Gastrocnemius medialis (tissue), 4 donors: ENCODE measurements at places on chromosomes 2 and 18.

DNA sequence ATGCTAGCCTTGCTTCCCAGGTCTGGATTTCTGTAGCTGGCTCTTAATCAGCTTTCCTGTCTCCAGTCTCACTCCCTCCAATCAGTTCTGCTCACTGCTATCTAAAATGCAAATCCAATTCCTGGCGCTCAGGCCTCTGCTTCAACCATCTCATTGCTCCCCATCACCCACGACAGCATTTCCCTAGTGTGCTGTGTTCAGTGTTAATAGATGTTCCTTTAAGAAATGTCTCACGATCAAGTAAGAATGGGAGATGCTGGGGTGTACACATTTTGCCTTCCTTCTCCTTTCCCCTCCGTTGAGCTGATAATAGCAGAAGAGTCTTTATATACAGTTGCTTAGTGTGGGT, 1.6 kb upstream of the PUM2 start:
- H3K27me3 ChIP-seq, result no peaks in the 10 kb centered on the region
- no peak overlapping the region for H3K4me3 ChIP-seq
- H3K27ac ChIP-seq, result peak overlapping the region; percentile 99
- no peak for DNase-seq
- peaks cover 31% of the 10 kb centered on the region for H3K4me1 ChIP-seq

- H3K4me3 ChIP-seq, result no peak overlapping the region
- no peak overlapping the region for H3K27ac ChIP-seq
- H3K27me3 ChIP-seq, result no peaks in the 10 kb centered on the region
- no peaks in the 10 kb centered on the region for H3K4me1 ChIP-seq
These were observed 162.4 kb downstream of the DSEL start for GRCh38 chr18:67354091-67354490.

DNA sequence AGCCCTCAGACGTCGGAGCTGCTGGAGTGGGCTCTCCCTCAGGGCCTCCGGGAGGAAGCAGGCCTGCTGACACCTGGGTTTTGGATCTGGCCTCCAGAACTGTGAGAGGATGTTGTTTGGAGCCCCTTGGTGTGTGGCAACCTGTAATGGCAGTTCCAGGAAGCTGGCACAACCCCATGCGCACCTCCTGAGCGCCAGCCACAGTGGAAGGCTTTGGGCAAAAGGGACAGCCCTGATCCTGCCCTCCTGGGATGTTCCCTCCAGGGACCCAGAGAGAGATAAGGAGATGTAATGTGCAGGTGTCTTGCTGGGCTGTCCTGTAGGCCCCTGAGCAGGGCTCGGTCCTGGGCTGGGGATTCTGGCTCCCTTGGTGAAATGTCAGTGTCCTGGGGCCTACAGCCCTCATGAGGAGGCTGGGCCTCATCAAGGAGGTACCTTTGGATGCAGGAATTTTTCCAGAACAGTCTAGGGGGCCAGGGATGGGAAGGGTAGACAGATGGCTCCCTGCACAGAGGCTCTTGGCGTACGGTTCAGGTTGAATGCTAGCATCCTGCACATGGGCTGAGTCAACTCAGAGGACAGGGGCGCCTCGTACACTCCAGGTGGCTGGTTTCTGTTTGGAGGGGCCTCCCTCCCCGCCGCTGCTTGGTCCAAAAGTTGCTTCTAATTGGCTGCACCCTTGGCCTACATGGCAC, 61.1 kb downstream of the ASB1 start:
- H3K27me3 ChIP-seq, result no peaks in the 10 kb centered on the region
- no peak for DNase-seq
- no peak overlapping the region for H3K4me3 ChIP-seq
- H3K36me3 ChIP-seq, result no peaks in the 10 kb centered on the region
- no peaks in the 10 kb centered on the region for H3K4me1 ChIP-seq
- H3K27ac ChIP-seq, result no peak overlapping the region

- H3K27me3 ChIP-seq, result no peaks in the 10 kb centered on the region
- no peak for DNase-seq
- no peaks in the 10 kb centered on the region for H3K36me3 ChIP-seq
- no peak overlapping the region for H3K27ac ChIP-seq
- H3K4me3 ChIP-seq, result no peak overlapping the region
- no peaks in the 10 kb centered on the region for H3K4me1 ChIP-seq
These were observed 86.3 kb upstream of the FSHR start for GRCh38 chr2:49240608-49241007.

DNA sequence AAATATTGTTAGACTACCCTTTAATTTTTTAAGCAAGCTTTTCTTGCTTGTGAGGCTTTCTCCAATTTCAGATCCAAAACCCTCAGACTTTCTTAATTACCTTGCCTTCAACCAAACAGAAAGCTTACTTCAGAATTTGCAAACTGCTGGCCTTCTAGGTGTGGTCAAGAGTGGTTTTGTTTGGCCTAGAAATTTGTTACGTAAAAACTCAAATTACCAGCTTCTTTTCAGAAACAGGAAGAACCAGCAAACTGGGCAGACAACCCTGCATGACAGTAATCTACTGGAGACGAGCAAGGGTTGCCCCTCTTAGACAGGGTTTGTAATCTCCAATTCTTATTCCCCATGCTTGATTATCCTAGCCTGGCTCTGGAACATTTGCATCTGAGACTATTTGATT, 27.1 kb downstream of the SRBD1 start:
- no peaks in the 10 kb centered on the region for H3K27me3 ChIP-seq
- H3K27ac ChIP-seq, result no peak overlapping the region
- no peaks in the 10 kb centered on the region for H3K36me3 ChIP-seq
- no peaks in the 10 kb centered on the region for H3K4me1 ChIP-seq

GRCh38 chr2:63764630-63765029, 77.1 kb upstream of the UGP2 start:
- no peak overlapping the region for H3K4me3 ChIP-seq
- no peak for DNase-seq
- no peak overlapping the region for H3K27ac ChIP-seq
- H3K27me3 ChIP-seq, result no peaks in the 10 kb centered on the region
- no peaks in the 10 kb centered on the region for H3K36me3 ChIP-seq
- H3K4me1 ChIP-seq, result peaks cover 7% of the 10 kb centered on the region

- DNase-seq, result no peak
- H3K4me3 ChIP-seq, result no peak overlapping the region
- peaks cover 18% of the 10 kb centered on the region for H3K4me1 ChIP-seq
- H3K36me3 ChIP-seq, result no peaks in the 10 kb centered on the region
- no peaks in the 10 kb centered on the region for H3K27me3 ChIP-seq
These were observed 245.8 kb downstream of the KCNS3 start for GRCh38 chr2:18124116-18124835.

- H3K36me3 ChIP-seq, result no peaks in the 10 kb centered on the region
- no peaks in the 10 kb centered on the region for H3K27me3 ChIP-seq
- no peak overlapping the region for H3K4me3 ChIP-seq
These were observed 215.2 kb downstream of the RAD51AP2 start for GRCh38 chr2:17303054-17303453.

- H3K27ac ChIP-seq, result no peak overlapping the region
- no peaks in the 10 kb centered on the region for H3K4me1 ChIP-seq
- no peaks in the 10 kb centered on the region for H3K27me3 ChIP-seq
- DNase-seq, result no peak
These were observed 109.3 kb upstream of the MAP4K3 start for GRCh38 chr2:39546409-39546808.

- no peak overlapping the region for H3K27ac ChIP-seq
- no peaks in the 10 kb centered on the region for H3K27me3 ChIP-seq
- H3K36me3 ChIP-seq, result no peaks in the 10 kb centered on the region
- no peaks in the 10 kb centered on the region for H3K4me1 ChIP-seq
- DNase-seq, result no peak
These were observed 459.4 kb downstream of the EPHA4 start for GRCh38 chr2:221112744-221113143.

DNA sequence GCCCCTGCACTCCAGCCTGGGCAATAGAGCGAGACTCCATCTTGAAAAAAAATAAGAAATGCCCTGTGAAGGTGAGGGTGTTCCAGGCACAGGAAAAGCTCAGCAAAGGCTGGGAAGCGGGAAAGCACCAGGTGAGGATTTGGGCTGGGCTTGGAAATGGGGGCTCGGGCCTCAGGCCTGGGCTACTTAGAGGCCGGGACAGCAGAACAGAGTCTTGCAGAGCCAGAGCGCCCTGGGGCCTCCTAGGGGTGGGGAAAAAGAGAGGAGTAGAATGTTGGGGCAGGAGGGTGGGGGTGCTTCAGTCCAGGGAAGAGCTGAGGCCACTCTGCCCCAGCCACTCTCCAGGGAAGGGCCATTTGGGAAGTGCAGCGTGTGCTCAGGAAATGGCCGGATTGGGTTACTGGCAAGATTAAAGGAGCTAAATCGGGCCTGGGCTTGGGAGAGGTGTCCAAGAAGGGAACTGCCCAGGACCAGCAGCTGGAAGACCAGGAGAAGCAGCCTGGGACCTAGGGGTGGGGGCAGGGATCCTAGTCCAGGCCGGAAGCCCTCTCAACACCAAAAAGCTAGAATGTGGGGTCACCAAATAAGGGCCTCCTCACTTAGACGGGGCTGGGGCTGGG, 13.8 kb upstream of the DES start:
- peak; percentile 94 for DNase-seq
- H3K36me3 ChIP-seq, result no peaks in the 10 kb centered on the region
- peak overlapping the region; percentile 98 for H3K27ac ChIP-seq
- H3K4me1 ChIP-seq, result peaks cover 35% of the 10 kb centered on the region
- no peaks in the 10 kb centered on the region for H3K27me3 ChIP-seq

- peak overlapping the region; percentile 25 for H3K4me3 ChIP-seq
- H3K27ac ChIP-seq, result peak overlapping the region; percentile 78
- peaks cover 22% of the 10 kb centered on the region for H3K4me1 ChIP-seq
- no peaks in the 10 kb centered on the region for H3K36me3 ChIP-seq
- peak; percentile 66 for DNase-seq
These were observed 287.4 kb downstream of the PRKCE start for GRCh38 chr2:45938649-45939511.
